ENCODE measurements at places on chromosomes 4 and X. TPM values are rescaled to one million over a fixed set of nuclear protein-coding genes. Genes with fewer than 3 reads are reported as not detected.

The ZNF630 gene
- 0.74 TPM for total RNA-seq

The CHM gene
- 36.1 TPM for total RNA-seq

The CXCL3 gene
- total RNA-seq = 0.42 TPM

The ZCCHC18 gene
- total RNA-seq = 0.47 TPM

The POU3F4 gene
- total RNA-seq = not detected

The WNK3 gene
- total RNA-seq = 15.5 TPM

The LGI2 gene
- 1.4 TPM for total RNA-seq

The PDE6B gene
- not detected for total RNA-seq

The SASH3 gene
- 18.7 TPM for total RNA-seq

The ATP1B4 gene
- not detected for total RNA-seq

The LIMCH1 gene
- 53.1 TPM for total RNA-seq

The MAGEC3 gene
- not detected for total RNA-seq

The TRIM2 gene
- 70.4 TPM for total RNA-seq

The CFAP99 gene
- total RNA-seq = 2.9 TPM

The SCD5 gene
- total RNA-seq = 384 TPM

The IL9R gene
- total RNA-seq = not detected

The ARX gene
- not detected for total RNA-seq

The XAGE1B gene
- total RNA-seq = not detected

The FDCSP gene
- total RNA-seq = not detected

The ANXA3 gene
- 6.0 TPM for total RNA-seq

The PDLIM3 gene
- total RNA-seq = 7.4 TPM
